ENCODE measurements at places on chromosomes 6 and 20.

DNA sequence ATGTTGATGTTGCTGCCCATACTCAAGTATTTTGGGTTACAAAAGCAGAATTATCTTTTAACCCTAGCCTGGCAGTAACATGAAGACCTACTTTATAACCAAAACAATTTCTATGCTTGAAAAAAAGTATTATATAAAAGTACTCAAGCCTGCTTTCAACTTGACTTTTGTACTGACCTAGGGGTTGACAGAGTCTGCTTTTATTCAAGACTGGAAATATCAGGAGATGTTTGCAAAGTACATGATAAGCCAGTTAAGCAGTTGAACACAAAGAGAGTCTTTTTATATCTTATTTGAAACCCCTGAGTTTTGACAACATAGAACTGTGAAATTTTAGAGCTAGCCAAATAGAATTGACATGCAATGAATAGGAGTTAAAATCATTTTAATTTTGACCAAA is 159.8 kb downstream of the KCNQ5 start:
- DNase-seq: no peak

- DNase-seq: no peak
Measured at GRCh38 chr6:14478381-14479225, 361.0 kb downstream of the CD83 start.

- DNase-seq: no peak
Measured at GRCh38 chr6:36642913-36643817, 35.3 kb upstream of the CDKN1A start.

DNA sequence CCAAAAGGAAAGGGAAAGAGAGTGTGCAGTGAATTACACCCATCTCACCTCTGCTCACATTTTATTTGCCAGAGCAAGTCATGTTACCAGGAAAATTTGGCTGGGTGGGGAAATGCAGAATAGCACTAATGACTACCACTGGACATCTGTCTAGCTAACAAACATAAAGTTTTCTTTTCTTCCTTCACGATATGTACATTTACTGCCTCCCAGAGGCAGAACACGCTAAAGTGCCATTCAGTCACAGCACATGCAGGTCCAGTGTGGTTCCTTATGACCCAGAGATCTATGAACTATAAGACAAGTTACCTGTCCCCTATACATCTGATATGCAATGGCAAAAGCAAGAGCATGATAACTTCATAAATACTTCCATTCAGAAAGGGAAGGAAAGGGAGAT is 194.1 kb downstream of the OGFRL1 start:
- no peak for DNase-seq

DNA sequence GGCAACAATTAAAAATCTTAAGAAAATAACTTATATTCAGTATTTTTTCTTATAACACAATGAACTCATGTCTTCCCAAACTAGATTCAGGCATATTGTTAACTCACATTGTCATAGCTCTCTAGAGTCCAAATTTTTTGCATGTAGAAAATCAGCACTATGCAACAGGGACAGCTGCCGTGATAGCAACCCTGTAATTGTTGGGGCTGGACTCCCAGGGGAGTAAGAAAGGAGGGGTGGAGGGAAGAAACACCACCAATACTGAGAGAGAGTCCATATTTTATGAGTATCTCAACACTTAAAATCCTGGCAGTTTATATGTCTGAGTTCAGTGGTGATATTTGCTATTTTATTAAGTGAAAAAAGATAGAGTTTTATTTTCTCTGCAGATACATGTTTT is 89.6 kb upstream of the HS3ST5 start:
- DNase-seq: no peak

- DNase-seq: no peak
Measured at GRCh38 chr20:6489361-6490171, 277.9 kb upstream of the BMP2 start.

DNA sequence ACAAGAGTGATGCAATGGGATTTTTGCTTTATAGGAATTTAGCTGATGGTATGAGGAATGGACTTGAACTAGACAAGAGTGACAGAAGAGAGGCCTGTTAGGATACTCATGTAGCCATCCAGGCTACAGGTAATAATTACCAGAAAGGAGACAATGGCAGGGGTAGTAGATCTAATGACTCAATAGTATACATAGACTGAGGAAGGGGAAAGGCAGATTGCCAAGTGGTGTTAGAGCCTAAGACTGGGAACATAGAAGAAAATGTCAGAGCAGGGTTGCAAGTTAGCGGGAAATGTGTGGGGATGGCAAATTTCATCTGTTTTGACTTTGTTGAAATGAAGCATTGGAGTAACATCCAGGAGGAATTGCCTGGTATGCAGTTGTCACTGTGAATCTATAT is 295.6 kb downstream of the UTRN start:
- no peak for DNase-seq

- DNase-seq: no peak
Measured at GRCh38 chr6:150494241-150494640, 105.4 kb upstream of the PLEKHG1 start.

Measured in stimulated activated CD4-positive, alpha-beta T cell treated with anti-CD3 and anti-CD28 coated beads, Interleukin-1b, Interleukin-23, amount 100 ng/mL, for 1 hour (primary cell).